NCI-H1417 treated with DMSO at 0.1 percent for 48 hours (cell line): ENCODE measurements at places on chromosomes 3 and 15.

DNA sequence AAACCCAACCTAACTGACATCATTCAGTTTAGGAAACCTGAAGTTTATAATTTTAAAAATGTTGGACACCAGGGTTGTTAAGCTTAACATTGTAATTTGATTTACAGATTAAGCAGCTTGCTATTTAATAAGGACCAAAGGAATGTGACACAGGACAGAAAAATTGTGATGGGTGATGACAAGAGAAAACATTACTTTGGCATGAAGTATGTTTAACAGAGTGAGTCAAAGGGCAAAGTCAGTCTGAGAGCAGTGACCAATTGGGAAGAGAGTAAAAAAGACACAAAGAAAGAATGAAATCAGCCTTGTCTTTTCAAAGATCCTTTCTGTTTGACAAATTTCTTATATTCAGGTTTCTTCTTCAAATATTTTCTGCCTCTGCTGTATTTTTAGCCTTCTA is 1301.6 kb downstream of the SI start:
- DNase-seq, result no peak

DNA sequence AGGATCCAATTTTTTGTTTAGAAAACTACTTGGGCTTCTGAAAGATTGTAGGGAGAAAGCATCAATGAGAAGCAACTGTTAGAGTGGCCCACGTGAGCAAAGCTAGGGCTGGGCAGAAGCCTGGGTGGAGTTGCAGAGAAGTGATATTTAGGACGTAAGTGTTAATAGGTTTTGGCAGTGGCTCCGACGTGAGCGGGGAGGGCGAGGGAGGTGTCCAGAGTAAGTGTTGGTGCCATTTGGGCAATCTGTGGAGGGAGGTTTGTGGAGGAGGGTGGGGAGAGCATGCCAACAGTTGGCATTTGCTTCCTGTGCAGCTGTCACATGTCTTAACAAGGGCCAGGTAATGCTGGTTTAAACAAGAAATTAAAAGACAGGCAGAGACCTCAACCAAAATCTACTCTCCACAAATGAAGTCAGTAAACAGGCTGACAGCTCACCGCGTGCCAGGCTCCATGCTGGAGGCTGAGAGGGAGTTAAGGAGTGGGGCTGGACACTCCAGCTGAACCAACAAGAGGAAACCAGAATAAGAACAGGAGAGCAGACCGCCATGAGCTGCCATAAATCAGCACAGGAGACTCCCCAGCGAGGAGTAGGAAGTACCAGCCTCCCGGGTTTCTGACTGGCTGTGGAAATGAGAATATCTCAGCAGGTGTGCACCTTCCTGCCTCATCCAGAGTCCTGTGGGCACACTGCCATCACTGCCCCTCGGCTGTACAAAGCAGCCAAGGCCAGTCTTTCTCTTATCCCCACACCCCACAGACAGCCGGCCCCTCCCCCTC is 232.6 kb downstream of the ABHD5 start:
- DNase-seq, result peak; percentile 45

GRCh38 chr15:93671387-93671943 is 559.9 kb upstream of the MCTP2 start:
- DNase-seq, result peak; percentile 13

- no peak for DNase-seq
These were observed 42.9 kb downstream of the SV2B start for GRCh38 chr15:91142946-91143345.

- no peak for DNase-seq
These were observed 35.1 kb downstream of the TMOD3 start for GRCh38 chr15:51864408-51865056.

DNA sequence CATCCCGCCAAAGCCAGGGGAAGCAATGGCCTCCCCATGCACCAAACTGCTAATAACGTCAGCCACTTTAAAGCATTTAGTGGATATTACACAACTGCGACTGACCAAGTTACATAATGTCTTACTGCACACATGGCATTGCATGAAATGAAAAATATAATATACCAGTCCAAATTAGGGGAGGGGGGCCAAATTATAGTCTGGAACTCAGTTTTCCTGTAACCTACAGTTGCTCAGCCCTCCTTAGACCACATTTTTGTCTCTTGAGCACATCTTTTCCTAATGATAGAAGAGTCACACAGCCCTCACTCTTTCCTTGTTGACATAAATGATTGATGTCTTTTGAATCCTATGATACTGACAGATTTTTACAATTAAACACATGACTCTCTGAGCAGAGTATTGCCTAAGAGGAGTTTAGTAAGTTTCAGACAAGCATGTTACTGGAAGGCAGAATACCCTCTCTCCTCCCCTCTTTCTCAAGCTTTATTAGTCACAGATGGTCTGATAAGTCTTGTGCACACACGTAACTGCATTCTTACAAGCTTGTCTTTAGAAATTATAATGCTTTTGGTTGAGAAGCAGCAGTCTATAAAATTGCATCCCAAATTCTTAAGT is 1.1 kb upstream of the PLD1 start:
- no peak for DNase-seq

GRCh38 chr3:117752984-117753717 is 1043.6 kb downstream of the TUSC7 start:
- DNase-seq, result no peak

DNA sequence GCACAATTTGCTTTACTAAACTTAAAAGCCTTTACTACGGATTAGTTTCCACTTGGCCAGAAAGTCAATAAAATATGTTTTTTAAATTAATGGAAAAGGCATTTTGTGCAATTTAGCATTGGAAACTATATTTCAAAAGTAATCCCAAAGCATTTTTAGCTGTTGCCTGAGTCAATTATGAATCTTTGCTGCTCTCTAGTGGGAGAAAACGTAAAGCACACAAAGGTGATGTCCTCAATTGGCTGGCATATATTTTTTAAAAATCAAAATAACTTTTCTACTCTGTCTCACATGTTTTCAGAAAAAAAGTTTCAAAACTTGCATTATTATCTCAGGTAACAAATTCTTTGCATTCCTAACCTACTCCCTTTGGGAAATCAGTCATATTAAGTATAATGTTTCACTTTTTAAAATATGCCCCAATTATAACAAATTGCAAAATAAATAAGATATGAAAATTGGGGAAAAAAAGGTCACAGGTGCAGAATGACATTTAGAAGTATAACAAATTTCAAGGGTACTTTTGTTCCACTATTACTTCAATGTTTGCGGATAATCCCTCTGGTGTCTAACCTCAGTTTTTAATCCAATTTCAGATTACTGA is 47.2 kb upstream of the TEX55 start:
- DNase-seq, result peak; percentile 2

- DNase-seq, result no peak
These were observed 192.5 kb downstream of the SHQ1 start for GRCh38 chr3:72655723-72656122.

DNA sequence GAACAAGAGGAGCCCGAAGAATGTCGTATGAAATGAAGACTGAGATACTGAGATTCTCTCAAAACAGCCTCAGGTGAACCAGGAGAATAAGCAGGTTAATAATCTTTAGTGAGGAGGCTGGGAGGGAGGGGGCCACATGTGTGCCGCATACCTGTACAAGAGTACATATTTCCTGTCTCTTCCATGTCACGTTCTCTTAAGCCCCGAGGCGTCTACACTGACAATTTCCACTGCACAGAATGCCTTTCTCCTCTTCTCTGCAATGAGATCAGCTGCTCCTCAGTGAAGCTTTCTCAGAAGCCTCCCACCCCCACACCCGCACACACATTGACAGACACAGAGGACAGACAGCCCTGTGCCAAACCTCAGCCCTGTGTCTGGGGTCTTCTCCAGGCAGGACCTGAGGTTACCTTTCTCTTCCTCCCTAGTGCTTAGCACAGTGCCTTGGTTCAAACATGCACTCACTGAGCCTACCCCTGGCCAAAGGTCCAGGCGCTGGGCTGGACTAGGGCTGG is 55.4 kb downstream of the PDZRN3 start:
- no peak for DNase-seq

DNA sequence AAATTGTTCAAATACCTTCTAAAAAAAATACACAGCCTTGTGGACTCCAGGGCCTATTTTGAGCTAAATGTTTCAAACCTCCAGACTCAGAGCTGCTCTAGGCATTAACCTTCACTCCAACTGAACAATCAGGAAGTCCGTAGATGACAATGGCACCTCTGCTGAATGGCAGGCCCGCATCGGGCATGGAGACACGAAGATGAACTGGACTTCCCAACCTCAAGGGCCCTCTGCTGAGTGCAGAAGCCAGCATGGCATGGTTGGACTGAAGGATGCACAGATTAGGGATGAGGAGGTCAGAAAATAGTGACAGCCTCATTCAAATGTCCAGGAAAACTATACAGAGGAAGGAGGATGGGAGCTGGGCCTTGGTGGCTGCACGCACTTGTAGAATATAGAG is 2.2 kb downstream of the FAM174B start:
- DNase-seq, result no peak

- no peak for DNase-seq
These were observed 18.7 kb downstream of the ZNF148 start for GRCh38 chr3:125356140-125357026.

GRCh38 chr3:17195192-17195611 is 310.4 kb downstream of the PLCL2 start:
- DNase-seq, result peak; percentile 0

- DNase-seq, result no peak
These were observed 250.5 kb downstream of the ADAMTSL3 start for GRCh38 chr15:83904107-83905040.

- no peak for DNase-seq
These were observed at the start of gene CFAP100 for GRCh38 chr3:126394179-126394976. CFAP100 (plus strand) TSS chr3:126394909; CDS start chr3:126396001, 1,092 bp downstream.

DNA sequence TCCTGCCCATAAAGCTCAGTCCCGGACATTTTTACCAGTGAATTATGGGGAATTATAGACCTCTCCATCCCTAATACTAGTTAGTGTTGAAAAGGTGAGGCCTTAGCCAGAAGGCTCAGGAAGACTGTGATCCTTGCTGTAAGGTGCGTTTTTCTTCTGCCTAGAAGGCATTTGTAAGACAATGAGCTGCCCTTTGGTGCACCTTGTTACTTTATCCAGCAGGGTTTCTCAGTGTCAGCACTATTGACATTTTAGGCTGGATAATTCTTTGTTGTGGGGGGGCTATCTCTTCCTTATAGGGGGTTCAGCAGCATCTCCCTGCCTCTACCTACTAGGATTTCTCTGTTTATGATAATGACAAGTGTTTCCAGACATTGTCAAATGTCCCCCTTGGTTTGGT is 108.1 kb upstream of the ABHD17C start:
- DNase-seq, result no peak

- no peak for DNase-seq
These were observed 57.4 kb upstream of the IMPG2 start for GRCh38 chr3:101377796-101378195.

GRCh38 chr3:8648909-8649741 is 4.5 kb upstream of the SSUH2 start:
- no peak for DNase-seq

GRCh38 chr3:166444336-166444735 is 607.1 kb upstream of the BCHE start:
- no peak for DNase-seq

DNA sequence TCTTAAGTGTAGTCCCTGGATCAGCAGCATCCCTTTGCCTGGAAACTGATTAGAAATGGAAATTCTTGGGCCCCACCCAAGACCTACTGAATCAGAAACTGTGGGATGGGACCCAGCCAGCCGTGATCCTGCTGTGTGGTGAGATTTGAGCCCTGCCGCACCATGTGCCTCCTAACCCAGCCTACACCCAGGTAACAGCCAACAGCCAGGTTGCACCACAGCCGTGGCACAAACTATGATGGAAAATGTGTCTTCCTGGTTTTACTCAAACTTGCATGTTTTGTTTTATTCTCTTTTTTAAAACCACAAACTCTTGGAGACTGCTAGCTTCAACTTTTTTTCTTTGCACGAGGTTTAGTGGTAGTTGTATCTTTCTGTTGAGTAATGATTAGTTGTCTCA is 2.6 kb downstream of the LIMD1 start:
- no peak for DNase-seq

DNA sequence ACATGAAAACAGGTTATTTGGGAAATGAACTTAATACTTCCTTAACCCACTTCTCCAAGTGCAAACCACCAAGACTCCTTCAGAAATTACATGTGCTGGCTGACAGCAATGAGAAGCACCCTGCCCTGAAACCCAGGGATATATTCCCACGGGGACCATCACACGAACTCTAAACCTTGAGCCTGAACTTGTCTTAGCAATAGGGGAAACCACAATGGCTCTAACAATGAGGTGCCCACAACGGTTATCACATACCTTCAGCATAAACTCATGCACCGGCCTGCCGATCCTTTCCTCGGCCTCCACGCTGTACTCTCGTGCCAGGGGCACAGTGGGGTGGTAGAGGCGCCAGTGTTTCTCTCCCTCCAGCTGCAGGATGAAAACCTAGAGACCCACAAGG is 13.4 kb downstream of the RIOX2 start:
- DNase-seq, result no peak

DNA sequence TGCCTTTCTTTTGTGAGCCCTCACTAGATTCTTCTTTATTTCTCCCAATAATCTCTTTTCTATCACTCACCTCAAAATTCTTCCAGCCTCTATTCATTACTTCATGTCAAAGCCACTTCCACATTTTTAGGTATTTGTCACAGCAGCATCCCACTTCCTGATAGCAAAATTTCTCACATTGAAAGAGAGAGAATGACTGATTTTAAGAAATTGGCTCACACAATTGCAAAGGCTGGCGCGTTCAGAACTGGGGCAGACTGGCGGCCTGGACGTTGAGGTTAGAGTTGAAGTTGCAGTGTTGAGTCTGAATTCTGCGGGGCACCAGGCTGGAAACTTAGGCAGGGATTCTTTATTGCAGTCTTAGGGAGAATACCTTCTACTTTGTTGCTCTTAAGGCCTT is 117.9 kb downstream of the LRRC28 start:
- DNase-seq, result no peak

- no peak for DNase-seq
These were observed 348.4 kb upstream of the PLSCR5 start for GRCh38 chr3:146953511-146953981.

DNA sequence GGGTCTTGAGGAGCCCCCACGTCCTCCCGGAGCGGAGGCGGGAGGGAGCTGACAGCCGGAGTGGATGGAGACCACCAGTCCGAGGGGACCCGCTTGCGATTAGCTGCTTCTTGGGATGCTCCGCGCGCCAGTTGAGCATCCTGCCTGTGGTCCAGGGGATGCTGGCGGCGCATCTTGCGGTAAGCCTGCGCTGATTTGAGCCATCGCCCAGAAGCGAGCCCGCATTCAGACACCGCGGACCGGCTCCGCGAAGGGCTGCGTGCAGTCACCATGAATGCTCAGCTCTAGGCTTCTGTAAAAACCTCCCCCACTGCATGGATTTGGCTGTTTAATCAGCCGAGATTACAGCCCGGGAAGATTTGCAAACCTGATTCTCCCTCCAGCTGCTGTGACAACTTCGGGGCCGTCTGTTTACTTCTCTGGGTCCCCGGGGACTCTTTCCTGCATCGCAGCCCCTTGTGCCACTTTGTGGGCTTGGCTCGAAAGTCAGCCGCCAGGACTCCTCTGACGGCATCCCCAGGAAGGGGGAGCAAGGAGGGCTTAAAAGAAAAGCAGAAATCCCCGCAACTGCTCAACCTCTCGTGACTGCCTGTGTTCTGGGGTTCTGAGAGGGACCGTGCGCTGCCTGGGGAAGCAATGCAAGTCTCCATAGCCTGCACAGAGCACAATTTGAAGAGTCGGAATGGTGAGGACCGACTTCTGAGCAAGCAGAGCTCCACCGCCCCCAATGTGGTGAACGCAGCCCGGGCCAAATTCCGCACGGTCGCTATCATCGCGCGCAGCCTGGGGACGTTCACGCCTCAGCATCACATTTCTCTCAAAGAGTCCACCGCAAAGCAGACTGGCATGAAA is 171.1 kb downstream of the KCNAB1 start:
- DNase-seq, result no peak

- peak; percentile 35 for DNase-seq
These were observed 608.4 kb downstream of the CADM2 start for GRCh38 chr3:85567071-85567676.
